ENCODE measurements at places on chromosomes 16 and 17.

GRCh38 chr16:74461826-74462225, 40.5 kb upstream of the CLEC18B start:
- no peak for DNase-seq

DNA sequence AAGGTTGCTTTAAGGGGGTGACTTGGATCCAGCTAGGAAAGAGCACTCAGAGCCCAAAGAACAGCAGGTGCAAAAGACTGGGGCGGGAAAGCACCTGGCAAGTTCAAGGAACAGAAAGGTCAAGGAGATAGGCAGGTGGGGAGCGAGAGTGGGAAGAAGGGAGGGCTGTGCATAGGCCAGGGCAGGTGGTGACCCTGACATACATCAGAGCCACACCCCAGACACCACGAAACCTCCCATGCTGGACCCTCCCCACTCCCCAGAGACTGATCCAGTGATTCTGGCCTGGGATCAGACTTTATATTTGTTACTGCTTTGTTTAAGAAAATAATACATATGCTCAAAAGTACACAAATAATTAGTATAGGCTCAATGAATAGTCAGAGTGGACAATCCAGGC, 48.5 kb upstream of the RBFOX3 start:
- no peak for DNase-seq

DNA sequence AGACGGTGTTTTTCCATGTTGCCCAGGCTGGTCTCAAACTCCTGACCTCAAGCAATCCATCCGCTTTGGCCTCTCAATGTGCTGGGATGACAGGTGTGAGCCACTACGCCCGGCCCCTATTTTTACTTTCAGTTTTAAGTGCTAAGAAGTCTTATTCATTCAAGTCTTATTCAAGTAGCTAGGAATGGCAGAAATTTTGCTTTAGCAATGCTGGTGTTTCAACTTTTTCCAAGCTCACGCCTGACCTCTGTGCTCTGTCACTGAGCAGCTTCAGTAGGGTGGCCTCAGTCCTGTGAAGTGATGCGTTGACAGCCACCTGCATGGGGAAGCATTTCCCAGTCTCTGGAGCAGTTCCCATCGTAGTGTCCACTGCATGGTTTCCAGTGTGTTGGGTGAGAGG, 12.9 kb downstream of the ZNF750 start:
- DNase-seq, result no peak

DNA sequence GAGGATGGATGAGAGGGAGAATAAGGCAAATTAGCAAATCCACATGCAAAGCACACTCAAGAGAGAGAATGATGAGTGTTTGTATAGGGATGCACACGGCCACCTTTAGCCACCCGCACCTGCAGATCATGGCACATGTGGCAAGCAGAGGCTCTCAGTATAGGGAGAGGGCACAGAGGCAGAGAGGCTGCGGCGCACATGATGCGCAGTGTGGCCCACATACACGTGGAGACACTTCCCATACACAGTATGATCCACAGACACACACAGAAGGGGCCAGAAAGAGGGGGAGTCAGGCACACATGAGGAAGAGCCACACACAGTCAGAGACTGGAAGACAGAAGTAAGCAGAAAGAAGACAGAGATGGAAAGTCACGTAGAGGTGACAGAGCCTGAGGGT, 6.5 kb upstream of the CHD3 start:
- DNase-seq, result no peak

DNA sequence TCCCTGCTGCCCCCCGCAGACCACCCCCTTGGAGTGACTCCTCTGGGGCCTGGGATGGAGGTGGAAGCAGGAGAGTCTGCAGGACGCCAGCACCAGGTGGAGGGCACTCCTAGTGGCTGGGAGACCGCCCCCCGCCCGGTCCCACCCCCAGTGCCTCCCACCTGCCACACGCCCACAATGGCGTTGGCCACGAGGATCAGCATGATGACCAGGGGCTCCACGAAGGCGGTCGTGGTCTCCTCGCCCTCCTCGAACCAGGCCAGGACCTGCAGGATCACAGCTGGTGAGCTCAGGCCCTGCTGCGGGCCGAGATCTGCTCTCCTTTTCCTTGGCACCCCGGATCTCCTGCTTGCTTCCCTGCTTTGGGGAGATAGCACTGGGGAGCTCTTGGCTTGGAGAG, 12.8 kb downstream of the ATP2A3 start:
- DNase-seq, result no peak

GRCh38 chr16:57424583-57424982, 20.0 kb downstream of the CCL17 start:
- DNase-seq, result no peak

DNA sequence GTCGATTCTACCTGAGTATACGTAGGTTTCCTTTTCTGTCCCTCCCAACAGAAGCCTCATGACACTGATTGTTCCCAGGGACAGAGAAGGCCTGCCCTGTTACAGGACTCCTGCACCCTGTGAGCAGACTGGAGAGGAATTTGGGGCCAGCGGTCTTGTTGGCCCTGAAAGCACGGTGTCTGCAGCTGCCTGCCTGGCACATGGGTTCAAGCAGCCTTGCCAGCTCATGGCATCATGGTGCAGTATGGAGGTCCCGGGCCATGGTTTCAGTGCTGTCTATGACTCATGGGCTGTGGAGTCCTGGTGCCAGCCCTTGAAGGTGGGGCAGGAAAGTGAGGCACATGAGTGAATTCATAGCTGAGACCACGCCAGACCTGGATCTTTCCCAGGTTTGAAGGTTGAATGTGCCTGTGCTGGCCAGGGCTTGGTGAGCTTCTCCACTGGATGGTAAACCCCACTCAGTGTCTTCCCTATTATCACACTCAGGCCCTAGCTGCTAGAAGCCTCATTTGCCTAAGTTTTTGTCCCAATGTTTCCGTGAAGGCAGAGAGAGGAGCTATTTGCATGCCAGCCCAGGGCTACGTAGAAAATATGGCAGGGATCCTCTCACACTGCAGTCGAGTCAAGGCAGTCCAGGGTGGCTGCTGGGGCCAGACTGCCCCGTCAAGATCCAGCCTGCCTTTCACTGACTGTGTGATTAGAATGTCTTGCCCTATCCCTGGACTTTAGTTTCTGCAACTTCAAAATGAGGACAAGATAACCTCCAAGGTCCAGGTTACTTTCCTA, 277.2 kb upstream of the CCL2 start:
- DNase-seq, result no peak

- no peak for DNase-seq
Observed at GRCh38 chr17:80473701-80474100, 2.7 kb downstream of the NPTX1 start.

DNA sequence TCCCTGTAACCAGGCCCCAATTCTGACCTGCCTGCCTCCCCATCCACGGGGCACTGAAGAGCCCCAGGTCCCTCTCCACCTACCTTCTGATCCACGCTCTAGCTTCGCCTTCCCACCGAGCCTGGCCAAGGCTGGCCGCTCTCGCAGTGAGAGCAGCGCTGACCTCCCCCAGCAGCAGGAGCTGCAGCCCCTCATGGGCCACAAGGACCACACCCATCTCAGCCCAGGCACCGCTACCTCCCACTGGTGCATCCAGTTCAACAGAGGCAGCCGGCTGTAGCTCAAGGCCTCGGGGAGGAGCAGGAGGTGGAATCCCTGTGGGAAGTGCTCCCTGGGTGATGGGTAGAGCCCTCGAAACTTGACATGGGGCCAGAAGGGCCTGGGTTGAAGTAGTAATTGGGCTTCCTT, 8.4 kb upstream of the PLEKHG4 start:
- DNase-seq, result no peak

DNA sequence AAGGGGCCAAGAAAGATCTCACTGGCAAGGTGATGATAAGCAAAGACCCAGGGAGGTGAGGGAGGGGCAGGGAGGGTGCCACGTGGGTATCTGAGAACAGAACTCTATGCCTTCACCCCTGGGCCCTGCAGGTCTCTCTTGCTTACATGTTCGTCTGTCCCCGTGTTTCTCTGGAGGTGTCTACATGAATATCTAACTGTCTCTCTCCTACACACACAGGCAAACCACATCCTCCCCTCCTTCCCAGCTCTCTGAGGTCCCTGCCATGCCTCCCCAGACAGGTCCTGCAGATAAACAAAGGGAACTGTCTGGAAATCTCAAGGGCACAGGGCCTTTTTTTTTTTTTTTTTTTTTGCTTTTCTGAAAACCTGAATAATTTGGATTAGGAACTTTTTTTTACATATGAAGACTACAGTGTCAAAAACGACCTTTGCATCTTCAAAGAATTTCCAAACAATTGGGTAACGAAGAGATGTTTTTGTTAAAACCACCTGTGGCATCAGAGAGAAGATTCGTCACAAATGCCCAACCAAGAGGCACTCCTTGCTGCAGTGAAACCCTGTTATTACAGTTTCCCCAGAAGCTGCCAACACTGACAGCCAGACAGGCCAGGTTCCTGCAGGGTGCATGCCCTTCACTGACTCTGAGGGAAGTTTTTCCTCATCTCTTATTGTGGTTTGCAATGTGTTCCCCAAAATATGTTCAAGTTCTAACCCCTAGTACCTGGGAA, 17.8 kb downstream of the PLLP start:
- DNase-seq, result no peak

- DNase-seq, result no peak
Observed at GRCh38 chr17:83190004-83190385, 110.6 kb downstream of the METRNL start.

DNA sequence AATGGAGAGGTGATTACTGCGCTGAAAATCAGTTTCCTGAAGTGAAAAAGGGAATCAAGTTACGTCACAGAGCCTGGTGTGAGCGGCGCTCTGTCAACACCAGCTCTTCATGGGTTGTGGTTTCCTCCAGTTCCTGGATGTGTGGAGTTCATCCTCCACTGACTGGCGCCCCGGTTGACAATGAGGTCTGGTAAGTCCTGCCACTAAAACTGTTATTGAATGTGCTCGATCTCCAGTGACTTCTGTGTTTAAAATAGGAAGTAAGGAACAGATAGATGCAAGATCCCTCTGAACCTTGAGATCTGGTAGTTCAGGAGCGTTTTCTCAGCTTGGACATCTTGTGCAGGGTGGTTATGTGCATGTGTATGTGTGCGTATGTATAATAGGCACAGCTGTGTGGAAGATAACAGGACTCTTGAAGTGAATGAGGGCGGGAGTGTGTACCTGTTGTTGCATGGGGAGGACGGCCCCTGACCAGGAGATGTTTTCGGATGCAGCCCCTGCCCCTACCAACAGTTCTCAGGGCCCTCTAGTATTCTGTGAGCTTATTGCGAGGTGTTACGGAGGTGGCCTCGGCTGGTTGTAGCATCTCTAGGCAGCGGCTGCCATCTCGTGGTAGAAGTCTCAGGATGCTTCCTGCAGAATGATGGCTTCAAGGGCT, 22.0 kb upstream of the GOT2 start:
- DNase-seq, result no peak

DNA sequence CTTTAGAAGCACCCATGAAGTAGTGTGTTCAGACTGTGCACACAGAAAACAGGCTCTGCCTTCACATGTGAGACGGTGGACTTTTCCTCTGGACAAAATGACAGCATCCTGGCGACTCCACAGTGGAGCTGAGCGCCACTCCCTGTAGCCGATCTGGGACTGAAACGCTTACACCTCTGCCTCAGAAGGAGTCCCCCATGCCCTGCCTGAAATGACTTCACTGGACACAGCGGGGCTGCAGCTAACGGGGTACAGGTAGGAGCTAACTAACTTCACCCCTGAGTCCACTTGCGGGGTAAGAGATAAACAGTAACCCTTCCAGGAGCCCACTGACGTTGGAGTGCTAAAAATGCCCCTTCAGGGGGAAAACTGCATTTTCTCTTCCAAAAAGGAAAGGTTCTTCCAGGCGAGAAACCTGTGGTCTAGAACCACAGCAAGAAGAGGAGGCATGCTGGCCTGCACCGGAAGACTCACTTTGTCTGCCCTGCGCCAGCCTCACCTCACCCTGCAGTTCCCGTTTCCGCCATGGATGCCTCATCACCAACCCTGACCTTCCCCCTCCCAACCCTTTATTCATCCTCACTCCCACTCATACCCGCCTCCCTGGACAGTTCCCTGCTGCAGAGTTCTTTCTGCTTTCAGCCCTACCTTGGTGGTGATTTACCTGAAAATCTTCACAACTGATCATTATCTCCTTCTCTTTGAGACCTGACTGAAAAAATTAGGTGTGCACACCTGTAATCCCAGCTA, 19.4 kb upstream of the ENDOV start:
- no peak for DNase-seq

- no peak for DNase-seq
Observed at GRCh38 chr17:41784207-41784744, 2.2 kb downstream of the JUP start.

DNA sequence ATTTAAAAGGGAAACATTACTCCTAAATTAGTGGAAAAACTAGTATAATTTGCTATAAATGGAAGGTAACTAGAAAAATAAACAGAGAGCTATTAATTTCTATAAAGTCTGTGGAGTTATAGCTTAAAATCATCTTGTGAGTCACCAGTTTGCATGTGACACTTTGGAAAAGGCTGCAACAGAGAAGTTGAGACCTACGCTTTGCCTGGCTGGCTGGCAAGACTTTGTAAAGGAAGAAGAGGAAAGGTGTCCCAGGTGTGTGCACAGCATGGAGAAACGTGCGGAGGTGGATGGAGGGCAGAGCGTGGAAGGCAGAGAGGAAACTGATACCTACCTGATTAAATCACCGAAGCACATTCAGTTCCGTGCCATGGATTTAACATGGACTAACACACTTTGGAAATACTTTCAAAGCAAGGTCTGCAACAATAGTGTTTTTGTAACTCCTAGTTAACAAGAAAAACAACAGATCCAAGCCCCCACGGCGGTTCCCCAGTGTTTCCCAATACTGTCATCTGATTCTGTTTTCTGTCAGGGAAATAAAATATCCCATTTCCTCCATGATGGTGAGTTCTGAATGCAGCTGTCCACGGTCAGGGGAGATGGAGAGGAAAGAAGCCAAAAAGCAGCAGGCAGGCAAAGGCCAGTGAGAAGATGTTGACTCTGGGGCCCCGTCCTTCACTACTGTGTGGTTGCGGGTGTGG, 134.8 kb downstream of the XYLT1 start:
- no peak for DNase-seq

DNA sequence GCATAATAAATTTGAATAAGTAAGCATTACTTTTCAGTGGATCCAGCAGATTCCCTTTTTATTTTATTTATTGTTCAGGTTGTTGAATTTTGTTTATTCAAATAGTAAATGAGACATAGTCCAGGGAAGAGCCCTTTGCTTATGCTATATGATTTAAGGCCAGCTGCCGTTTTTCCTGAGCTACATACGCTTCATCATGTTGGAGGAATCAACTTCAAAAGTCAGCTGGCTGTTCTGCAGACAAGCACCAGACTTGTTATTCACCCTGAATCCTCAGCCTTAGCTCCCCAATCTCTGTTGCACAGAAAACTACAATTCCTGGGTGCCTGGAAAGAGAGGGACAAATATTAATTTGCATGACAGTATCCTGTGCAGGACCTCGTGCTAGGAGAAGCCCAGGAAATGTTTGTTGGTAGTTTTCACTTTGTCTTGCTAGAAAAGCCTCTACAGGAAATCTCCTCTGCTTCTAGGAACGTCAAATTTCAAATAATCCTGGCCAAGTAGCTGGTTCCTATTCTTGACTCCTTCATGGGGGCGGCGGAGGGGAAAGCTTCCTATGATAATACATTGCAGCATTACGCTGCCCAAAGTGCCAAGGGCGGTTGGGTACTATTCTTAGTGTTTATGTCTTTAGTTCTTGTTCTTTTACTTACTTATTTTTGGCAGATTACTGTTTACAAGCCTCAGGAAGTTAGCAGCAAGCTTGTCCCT, 101.6 kb downstream of the PRKCA start:
- no peak for DNase-seq

- no peak for DNase-seq
Observed at GRCh38 chr17:30345527-30346075, 11.7 kb upstream of the TMIGD1 start.

- no peak for DNase-seq
Observed at GRCh38 chr17:32141258-32141657, 1.0 kb upstream of the RHOT1 start.

- no peak for DNase-seq
Observed at GRCh38 chr17:82655038-82655479, 6.8 kb upstream of the WDR45B start.

Measured in cortex of kidney (tissue), 1 donor.